ENCODE measurements at places on chromosomes 7 and 10. TPM values are rescaled to one million over a fixed set of nuclear protein-coding genes. Genes with fewer than 3 reads are reported as not detected.

VWC2 gene
- 0.06 TPM for total RNA-seq

WNT16 gene
- not detected for total RNA-seq

MCM10 gene
- total RNA-seq = 9.1 TPM

NPY4R2 gene
- total RNA-seq = 2.3 TPM

GRID2IP gene
- 0.35 TPM for total RNA-seq

PPP1R17 gene
- not detected for total RNA-seq

EPHB6 gene
- total RNA-seq = 6.5 TPM

TMEM243 gene
- 59.8 TPM for total RNA-seq

KCNH2 gene
- total RNA-seq = 1.3 TPM

Data from left lung (tissue), 14 donors.